ENCODE measurements at places on chromosomes 13 and 19. TPM values are rescaled to one million over a fixed set of nuclear protein-coding genes. Genes with fewer than 3 reads are reported as not detected.
A peak's percentile ranks its signal among the peaks of the same experiment; 100 is the strongest.

DNA sequence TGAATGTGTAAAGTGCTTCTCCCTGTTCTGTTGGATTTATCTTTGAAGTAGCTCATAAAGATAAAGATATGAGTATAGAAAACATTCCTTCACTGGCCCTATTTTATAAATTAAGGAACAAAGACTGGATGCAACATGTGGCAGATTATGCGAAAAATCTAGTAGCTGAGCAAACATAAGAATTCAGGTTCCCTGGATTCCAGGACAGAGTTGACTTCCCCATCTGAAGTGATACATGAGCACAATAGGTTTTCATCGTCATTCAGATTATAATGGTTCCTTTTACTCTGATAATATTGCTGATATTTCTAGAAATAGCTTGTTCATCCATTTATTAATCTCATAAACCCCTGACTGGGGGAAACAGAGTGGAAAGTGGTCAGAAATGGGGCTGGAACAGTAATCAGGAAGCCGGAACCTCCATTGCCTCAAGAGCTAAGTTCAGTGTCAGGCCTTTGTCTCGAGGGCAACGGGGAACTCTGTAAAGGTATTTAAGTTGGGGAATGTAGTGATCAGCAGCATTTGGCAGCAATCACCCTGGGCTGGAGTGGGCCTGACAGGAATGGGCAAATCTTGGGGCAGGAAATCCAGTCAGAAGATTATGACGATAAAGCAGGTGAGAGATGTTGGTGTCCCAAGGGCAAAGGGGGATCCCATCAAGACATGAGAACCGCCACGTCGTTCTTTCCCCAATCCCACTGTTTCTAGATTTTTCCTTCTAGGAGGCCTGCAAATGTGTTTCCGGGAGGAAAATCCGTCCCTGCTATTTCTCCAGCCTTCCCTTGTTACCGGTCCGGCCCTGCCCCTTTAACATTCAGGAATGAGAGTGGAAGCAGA, 232.5 kb upstream of the SERP2 start:
- H3K4me3 ChIP-seq = peak overlapping the region; percentile 89
- DNase-seq = no peak
- peaks cover 22% of the 10 kb centered on the region for H3K4me1 ChIP-seq
- H3K27ac ChIP-seq = peak overlapping the region; percentile 84
- peaks cover 5% of the 10 kb centered on the region for H3K27me3 ChIP-seq

Gene NXNL1
- total RNA-seq = not detected

GRCh38 chr19:1469255-1470054, 9.6 kb downstream of the C19orf25 start:
- DNase-seq = no peak
- no peaks in the 10 kb centered on the region for H3K36me3 ChIP-seq
- H3K27ac ChIP-seq = no peak overlapping the region
- H3K4me3 ChIP-seq = peak overlapping the region; percentile 70
- no peaks in the 10 kb centered on the region for H3K27me3 ChIP-seq

Gene FUT6
- not detected for total RNA-seq

Gene ITGBL1
- total RNA-seq = not detected

DNA sequence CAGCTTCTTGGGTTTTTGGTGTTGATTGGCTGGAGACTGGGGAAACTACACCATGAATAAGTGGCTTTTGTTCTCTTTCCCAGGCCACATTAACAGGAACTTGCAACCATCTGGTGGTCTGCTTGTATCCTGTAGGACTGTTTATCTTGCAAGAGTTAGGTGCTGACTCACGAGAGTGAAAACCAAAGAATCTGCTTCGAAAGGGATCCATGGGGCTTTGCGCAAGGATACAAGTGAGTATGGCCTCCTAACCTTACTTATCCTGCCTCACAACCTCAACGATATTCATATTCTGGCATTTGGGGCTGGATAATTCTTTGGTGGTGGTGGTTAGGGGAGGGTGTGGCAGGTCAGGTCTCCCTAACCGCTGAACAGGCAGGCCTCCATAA, 4.7 kb upstream of the SIGLECL1 start:
- H3K36me3 ChIP-seq = no peaks in the 10 kb centered on the region
- H3K4me3 ChIP-seq = peak overlapping the region; percentile 82
- H3K27ac ChIP-seq = peak overlapping the region; percentile 61
- no peak for DNase-seq
- peaks cover 31% of the 10 kb centered on the region for H3K4me1 ChIP-seq

DNA sequence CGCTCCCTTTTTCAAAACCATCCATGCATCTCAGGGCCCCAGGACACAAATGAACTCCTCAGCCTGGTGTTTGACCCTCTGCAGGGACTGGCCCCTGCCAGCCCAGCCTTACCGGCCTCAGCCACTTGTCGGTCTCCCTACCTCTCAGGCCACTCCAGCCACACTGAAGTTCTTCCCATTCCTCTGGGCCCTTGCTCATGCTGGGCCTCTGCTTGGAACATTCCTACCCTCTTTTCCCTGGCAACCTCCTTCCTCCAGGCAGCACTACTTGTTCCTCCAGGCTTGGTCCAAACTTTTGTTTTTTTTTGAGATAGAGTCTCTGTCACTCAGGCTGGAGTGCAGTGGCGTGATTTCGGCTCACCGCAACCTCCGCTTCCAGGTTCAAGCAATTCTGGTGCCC, 7.6 kb upstream of the EGLN2 start:
- peaks cover 31% of the 10 kb centered on the region for H3K4me1 ChIP-seq
- no peak for DNase-seq
- H3K27ac ChIP-seq = peak overlapping the region; percentile 72
- peaks cover 5% of the 10 kb centered on the region for H3K36me3 ChIP-seq
- H3K4me3 ChIP-seq = no peak overlapping the region
- no peaks in the 10 kb centered on the region for H3K27me3 ChIP-seq

- H3K4me3 ChIP-seq = no peak overlapping the region
- no peak overlapping the region for H3K27ac ChIP-seq
- no peak for DNase-seq
- no peaks in the 10 kb centered on the region for H3K27me3 ChIP-seq
- H3K4me1 ChIP-seq = peaks cover 20% of the 10 kb centered on the region
These were observed 253.8 kb downstream of the KLF12 start for GRCh38 chr13:73880365-73880764.

DNA sequence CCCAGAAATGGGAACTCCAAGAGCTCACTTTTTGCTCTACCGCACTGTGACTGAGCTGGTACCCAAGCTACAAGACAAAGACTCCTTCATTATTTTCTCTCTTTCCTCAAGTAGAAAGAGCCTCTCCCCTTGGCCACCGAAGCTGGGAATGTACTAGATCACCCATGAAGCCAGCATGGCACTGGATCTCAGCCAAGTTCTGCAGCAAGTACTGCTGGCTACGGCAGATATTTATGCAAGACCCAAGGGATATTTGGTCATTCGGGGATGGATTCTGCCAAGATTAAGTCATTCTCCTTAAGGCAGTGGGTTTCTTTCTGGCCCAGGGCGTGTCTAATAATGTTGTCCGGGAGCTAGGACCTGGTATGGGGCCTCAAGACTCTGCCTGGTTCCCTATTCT, 633.5 kb downstream of the SLITRK1 start:
- peaks cover 23% of the 10 kb centered on the region for H3K36me3 ChIP-seq

- DNase-seq = no peak
- no peak overlapping the region for H3K27ac ChIP-seq
- no peaks in the 10 kb centered on the region for H3K27me3 ChIP-seq
- H3K36me3 ChIP-seq = peaks cover 9% of the 10 kb centered on the region
- peaks cover 5% of the 10 kb centered on the region for H3K4me1 ChIP-seq
These were observed 460 bp upstream of the ZNF155 start for GRCh38 chr19:43983544-43983911.

- no peak overlapping the region for H3K27ac ChIP-seq
- no peaks in the 10 kb centered on the region for H3K36me3 ChIP-seq
- H3K4me3 ChIP-seq = no peak overlapping the region
These were observed 20.2 kb downstream of the SHC2 start for GRCh38 chr19:440391-441212.

Gene TINCR
- total RNA-seq = 0.57 TPM

DNA sequence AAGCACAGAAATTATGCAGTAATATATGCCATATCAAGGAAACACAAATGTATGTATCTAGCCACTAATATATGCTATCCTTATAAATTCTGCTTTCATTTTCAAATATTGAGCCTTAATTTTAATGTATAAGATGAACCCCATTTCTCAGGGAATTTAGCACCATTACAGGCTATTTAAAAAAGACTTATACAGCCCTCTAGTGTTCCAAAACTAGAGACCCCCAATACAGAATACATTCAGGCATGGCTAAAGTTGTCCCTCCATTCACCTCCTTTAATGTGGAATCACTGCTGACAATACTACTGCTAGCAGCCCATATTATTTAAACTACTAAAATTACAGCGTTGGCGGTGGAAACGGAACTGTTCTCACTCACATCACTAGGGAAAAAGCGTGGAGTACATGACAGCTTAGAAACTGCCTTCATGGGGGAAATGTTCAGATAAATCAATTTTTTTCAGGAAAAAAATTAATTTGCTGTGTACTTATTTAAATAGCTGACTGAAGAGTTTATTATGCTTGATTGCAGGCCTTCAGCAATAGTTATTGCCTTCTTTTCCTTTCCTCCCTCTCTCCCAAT, 541.0 kb downstream of the PCDH9 start:
- peaks cover 6% of the 10 kb centered on the region for H3K36me3 ChIP-seq
- no peaks in the 10 kb centered on the region for H3K27me3 ChIP-seq
- H3K4me3 ChIP-seq = no peak overlapping the region
- no peak overlapping the region for H3K27ac ChIP-seq
- DNase-seq = no peak

DNA sequence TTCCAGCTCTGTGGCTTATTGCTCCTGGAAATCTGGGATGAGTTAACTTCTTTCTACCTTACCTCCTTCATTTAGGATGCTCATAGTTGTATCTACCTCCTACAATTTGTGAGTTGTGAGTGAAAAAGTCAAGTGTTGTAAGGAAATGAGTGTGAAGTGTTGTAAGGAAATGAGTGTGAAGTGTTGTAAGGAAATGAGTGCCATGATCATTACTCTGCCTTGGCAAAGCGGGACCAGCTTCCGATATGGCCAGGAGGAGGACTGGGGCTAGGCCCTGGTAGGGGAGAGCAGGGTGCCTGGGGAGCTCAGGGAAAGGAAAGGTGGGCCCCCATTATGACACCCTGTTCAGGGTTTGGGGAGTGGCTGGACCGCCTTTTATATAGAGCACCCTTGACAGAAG, 435.2 kb downstream of the FGF9 start:
- H3K27me3 ChIP-seq = no peaks in the 10 kb centered on the region
- peaks cover 2% of the 10 kb centered on the region for H3K36me3 ChIP-seq
- H3K4me3 ChIP-seq = no peak overlapping the region
- H3K27ac ChIP-seq = no peak overlapping the region
- no peak for DNase-seq

DNA sequence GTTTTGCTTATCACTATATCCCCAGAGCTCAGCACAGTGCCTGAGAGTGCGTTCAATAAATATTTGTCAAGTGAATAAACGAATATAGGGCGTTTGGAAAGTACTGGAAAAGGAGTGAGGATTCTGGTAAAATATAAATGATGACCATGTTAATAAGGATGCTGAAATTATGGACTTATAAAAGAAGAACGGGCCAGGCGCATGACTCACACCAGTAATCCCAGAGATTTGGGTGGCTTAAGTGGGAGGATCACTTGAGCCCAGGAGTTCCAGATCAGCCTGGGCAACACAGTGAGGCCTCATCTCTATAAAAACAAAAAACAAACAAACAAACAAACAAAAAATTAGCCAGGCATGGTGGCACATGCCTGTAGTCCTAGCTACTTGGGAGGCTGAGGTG, 198.1 kb downstream of the VWA8 start:
- peaks cover 6% of the 10 kb centered on the region for H3K36me3 ChIP-seq
- DNase-seq = no peak
- no peaks in the 10 kb centered on the region for H3K4me1 ChIP-seq

GRCh38 chr19:17240062-17240752, 5.5 kb downstream of the NR2F6 start:
- DNase-seq = no peak
- H3K27me3 ChIP-seq = no peaks in the 10 kb centered on the region
- H3K27ac ChIP-seq = no peak overlapping the region
- H3K4me1 ChIP-seq = no peaks in the 10 kb centered on the region
- no peaks in the 10 kb centered on the region for H3K36me3 ChIP-seq

GRCh38 chr13:82702513-82702912, 1179.8 kb downstream of the SLITRK1 start:
- H3K4me3 ChIP-seq = no peak overlapping the region
- no peaks in the 10 kb centered on the region for H3K36me3 ChIP-seq
- no peak for DNase-seq
- H3K27ac ChIP-seq = no peak overlapping the region
- no peaks in the 10 kb centered on the region for H3K27me3 ChIP-seq

Gene EBI3
- 131 TPM for total RNA-seq

DNA sequence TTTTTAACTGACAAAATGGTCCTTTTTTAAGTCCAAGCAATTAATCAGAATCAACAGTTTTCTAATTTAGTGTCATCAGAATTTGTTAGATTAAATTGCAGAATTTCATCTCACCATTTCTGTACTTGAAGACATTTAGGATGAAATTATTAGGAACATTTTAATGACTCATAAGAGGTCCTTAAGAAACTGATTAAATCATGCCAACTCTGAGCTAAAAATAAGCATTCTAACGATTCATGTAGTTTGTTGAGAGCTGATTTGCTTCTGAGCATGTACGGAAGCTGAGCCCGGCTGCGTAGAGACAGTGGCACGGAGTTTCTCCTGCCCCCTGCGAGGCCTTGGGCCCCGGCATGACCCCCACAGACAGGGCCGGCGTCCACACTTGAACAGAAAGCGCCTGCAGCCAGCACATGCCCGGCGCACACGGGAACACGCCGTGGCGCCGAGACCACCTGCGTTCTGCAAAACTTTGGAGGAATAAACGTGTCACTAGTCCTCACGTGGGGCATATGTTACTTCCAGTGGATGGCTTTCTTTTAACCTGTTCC, 89.7 kb upstream of the MCF2L start:
- H3K4me3 ChIP-seq = no peak overlapping the region
- peaks cover 10% of the 10 kb centered on the region for H3K4me1 ChIP-seq
- H3K27me3 ChIP-seq = no peaks in the 10 kb centered on the region

GRCh38 chr19:48396824-48397176, 3.3 kb downstream of the GRIN2D start:
- H3K4me1 ChIP-seq = peaks cover 31% of the 10 kb centered on the region
- no peak overlapping the region for H3K27ac ChIP-seq
- H3K36me3 ChIP-seq = no peaks in the 10 kb centered on the region
- H3K4me3 ChIP-seq = no peak overlapping the region
- peaks cover 27% of the 10 kb centered on the region for H3K27me3 ChIP-seq
- DNase-seq = no peak

Gene VSTM2B
- not detected for total RNA-seq

GRCh38 chr13:70769817-70770216, 661.6 kb upstream of the KLHL1 start:
- no peak for DNase-seq
- H3K36me3 ChIP-seq = no peaks in the 10 kb centered on the region
- no peaks in the 10 kb centered on the region for H3K27me3 ChIP-seq
- H3K4me1 ChIP-seq = no peaks in the 10 kb centered on the region
